ENCODE measurements at places on chromosomes 11 and 22.
A peak's percentile ranks its signal among the peaks of the same experiment; 100 is the strongest.

GRCh38 chr11:15233371-15234165, 118.8 kb downstream of the INSC start:
- DNase-seq: no peak

DNA sequence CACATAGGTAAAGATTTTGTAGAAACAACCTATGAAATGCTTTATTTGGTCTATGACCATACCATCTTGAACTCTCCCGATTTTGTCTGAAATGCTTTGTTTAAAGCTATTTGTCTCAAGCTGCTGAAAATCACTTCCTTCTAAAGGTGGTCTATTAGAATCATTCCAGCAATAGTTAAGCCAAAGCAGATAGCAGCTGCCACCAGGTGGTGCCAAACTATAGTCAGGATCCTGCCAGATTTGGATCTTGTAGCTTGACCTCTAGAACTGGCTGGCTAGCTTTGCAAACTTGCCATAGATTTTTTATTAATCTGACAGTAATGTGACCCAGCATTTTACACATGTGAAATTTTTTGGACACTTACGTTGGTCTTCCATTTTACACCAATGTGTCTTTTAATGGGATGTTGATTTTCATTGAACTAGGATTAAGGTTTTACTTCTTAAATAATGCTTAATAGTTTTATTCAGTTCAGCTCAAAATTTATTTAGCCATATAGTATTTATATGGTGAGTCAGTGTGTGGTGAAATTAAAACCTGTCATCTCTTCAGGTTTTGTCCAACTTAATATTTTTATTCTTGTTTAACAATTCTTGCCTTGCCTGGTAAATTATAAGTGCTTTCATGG, 19.7 kb downstream of the CTR9 start:
- DNase-seq: peak; percentile 21

DNA sequence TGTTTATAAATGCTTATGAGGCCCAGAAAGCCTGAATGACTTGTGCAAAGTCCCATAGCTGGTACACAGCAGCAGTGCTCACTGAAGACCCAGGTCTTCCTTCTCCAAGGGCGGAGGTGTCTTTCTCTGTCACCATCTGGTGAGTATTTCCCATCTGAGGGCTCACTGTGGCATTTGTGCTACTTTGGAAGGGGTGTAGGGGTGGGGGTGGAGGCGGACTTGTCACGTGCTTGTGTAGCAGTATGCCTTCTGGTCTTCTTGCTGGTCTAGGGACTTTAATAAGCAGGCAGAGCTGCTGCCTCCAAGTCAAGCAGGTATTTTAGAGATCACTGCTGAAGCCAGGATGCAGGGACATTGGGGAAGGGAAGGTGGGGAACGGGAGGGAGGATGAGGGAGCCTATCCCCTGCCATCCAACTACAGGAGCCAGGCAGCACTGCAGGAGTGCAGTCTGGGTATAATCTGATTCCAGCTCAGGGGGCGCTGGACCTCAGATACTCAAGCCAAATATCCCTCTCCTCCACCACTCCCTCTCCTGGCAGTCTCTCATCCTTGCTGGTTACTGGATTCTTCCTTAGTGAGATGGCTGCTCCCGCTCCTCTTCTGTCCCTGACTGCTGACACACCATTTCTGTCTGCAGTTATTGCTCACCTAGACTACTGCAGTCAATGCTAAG, 3.4 kb downstream of the ABCC8 start:
- no peak for DNase-seq

DNA sequence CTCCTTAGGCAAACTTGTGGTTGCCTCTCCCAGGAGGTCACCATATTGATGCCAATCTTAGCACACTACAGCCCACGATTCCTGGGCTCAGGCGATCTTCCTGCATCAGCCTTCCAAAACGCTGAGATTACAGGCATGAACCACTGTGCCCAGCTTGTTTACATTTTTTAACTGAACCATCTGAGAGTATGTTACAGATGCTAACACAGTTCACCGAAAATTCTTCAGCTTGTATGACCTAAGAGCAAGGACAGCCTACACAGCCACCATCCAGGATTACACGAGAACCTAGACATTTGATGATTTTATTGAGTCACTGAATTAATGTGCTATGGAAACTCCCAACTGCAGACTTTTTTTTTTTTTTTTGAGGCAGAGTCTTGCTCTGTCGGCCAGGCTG, 5.8 kb upstream of the LGALS1 start:
- no peak for DNase-seq

DNA sequence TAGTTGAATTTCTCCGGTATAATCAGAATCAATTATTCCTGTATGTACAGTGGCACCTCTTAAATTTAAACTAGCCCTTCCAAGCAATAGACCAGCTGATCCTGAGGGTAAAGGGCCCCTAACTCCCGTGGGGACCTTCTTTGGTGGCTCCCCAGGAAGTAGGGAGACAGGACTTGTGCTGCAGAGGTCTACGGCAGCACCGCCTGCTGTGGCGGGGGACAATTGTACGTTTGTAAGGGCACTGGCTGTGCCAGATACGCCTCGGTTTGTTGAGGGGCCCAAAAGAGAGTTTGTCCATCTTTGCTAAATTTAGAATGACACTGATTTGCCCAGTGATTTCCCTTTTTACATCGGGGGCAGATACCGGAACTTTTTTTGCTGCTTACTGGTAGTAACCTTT, 5.9 kb upstream of the DNAJB13 start:
- DNase-seq: no peak

DNA sequence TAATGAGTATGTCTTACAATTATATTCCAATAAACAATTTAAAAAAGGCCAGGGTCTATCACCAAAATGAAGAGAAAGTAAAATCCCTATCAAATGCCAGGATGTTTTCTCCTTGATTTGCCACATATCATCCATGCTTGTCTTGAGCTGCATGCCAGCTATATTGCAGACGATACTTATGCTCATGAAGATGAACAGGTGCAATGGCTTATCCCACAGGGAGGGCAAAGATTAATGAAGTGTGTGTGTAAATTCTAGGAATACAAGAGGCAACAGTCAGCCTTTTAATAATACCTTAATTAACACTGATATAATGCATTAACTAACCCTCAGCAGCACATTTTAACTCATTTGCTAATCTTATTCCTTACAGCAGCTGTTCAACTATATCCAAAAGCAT, 850.5 kb downstream of the KCNA4 start:
- no peak for DNase-seq

- no peak for DNase-seq
Observed at GRCh38 chr11:27294654-27295053, 68.4 kb downstream of the CCDC34 start.

DNA sequence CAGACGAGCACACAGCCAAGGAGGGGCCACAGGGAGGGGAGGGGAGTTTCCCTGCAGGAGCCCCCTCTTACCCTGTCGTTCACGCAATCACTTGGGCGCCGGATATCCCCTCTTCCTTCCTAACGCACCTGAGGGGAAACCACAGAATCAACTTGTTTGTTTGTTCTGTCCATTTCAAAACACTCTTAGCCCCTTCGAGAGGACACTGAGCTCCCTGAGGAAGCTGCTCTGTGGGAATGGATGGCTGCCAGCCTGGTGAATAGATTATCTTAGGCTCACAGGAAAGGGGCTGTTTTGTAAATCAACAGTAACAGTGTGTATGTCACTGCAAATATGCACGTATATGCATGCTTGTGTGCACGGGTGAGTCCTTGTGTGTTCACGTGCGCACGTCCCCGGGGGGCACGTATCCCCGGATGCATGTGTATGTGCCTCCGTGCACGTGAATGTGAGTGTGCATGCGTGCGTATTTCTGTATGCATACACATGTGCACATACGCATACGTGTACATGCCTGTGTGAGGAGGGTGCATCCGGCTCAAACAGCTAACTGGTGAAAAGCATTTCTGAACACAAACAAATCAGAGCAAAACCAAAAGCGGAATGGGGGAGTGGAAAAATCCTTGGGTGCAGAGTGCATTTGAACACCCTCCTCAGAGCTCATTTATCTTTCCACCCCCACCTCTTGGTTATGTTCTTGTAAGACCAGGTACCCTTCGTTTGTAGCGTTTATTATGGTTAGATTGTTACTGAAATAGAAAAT, 7.2 kb downstream of the ARSA start:
- peak; percentile 85 for DNase-seq

DNA sequence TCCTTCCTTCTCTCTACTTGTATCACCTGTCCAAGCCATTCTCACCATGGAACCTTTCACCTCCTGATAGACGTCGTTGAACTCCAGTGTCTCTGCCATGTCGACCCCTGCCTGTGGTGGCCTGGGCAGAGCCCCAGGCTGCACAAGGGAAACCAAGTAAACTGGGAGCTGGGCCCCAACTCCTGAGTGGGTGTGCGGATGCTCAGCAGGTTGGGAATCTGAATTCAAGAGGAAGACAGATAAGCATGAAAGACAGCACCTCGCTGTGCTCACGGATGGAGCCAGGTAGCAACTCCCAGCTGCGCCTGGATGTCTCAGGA, 709 bp downstream of the SSRP1 start:
- no peak for DNase-seq

GRCh38 chr11:7606496-7606895, 66.8 kb downstream of the CYB5R2 start:
- no peak for DNase-seq

- DNase-seq: no peak
Observed at GRCh38 chr11:70842701-70843100, 409.7 kb downstream of the SHANK2 start.

DNA sequence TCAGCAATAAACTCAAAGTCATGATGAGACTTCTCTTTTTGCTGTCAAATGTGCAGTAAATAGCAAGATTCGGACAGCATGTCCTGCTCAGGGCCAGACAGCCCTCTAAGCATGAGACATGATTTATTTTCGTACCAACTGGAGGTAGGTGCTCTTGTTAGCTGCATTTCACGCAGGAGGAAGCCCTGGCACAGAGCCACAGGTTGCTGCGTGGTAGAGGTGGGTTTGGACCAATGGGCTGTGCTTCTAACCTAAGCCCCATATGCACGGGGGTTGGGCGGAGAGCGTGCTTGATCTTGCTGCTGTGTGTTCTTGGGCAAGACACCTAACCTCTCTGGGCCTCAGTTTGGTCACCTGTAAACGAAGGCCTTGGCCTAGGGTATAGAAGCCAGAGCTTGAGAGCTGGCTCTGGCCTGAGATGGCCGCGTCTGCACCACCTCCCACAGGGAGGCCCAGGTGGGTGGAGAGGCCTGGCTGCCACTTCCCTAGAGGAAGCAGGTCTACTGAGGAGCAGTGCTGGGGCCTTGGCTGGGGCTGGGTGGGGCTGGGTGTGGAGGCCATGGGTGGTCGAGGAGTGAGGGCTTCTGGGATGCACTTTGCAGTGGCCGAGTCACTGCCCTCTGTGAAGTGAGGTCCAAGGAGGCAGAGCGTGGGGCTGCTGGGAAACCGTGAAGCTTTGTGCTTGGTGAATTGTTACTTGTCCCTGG, 38.5 kb upstream of the GRAMD4 start:
- DNase-seq: no peak

- DNase-seq: no peak
Observed at GRCh38 chr22:48556222-48556621, 1271.5 kb downstream of the BRD1 start.

- DNase-seq: no peak
Observed at GRCh38 chr11:131652231-131652630, 281.8 kb downstream of the NTM start.

DNA sequence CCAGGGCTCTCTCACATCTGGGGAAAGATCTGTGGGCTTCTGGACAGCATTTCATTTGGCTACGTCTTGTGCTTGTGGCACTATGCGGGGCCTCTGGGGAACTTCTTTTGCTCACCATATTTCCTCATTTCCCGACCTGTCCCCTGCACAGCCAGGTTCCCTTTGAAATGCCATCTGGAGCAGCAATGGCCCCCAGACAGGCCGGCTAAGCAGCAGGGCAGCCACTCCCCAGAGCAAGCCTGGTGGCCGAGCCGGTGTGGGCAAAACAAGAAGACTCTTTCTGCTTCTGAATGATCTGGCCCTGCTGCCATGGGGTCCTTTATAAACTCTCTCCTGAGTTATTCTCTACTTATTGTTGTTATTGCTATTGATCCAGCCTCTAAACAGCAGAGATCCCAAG, 190.7 kb upstream of the NECTIN1 start:
- DNase-seq: no peak

DNA sequence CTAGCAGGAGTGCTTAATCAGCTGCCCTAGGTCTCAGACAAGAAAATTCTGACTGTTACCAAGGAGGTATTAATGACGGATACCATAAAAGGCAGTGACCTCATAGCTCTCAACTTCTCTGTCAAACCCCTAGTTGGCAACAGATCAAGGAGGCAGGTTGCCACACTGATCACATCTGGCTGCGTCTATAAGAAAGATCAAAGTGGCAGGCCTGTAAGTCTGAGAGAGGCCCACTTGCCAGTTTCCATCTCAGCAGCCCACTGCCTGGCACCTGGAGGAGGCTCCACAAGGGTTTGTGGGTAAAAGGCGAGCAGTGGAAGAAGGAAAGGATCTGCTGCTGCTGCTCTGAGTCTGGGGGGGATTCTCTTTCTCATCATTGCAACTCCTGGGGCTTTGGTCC, 239.6 kb upstream of the MPPED2 start:
- no peak for DNase-seq

DNA sequence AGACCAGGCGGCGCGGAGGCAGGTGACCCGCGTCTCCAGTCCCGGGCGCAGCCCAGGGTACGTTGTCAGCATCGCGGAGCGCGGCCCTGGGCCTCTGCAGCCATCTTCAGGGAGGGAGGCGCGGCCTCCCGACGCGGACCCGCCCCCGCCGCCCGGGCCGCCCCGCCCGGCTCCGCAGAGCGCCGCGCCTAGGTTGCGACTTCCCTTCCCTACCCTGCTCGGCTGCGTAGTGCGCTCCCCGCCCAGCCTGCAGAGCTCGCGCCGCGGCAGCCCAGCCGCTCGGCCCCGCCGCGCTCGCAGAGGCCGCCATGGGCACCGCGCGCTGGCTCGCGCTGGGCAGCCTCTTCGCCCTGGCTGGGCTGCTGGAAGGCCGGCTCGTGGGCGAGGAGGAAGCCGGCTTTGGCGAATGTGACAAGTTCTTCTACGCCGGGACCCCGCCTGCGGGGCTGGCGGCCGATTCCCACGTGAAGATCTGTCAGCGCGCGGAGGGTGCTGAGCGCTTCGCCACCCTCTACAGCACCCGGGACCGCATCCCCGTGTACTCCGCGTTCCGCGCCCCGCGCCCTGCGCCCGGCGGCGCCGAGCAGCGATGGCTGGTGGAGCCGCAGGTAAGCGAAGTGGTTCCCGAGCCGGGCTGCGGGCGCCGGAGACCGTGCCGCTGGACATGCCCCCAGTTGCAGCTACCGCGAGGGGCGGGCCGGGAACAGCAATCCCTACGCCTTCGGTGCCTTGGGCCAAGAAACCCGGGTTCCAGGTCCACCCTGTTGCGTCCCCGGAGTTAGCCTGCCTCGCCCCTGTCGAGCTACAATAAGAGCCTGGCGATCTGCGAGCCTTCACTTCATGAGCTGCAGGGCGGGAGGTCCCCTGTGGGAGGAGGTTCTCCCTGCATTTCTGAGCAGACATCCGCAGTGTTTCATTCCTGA, at the start of gene ENDOD1:
Gene ENDOD1, plus strand, starts transcription at position 227 of the 923 bp plus-strand sequence. Its CDS starts 82 bp downstream, at position 309.
- peak; percentile 86 for DNase-seq

- DNase-seq: no peak
Observed at GRCh38 chr11:30143098-30143705, 87.6 kb upstream of the FSHB start.

GRCh38 chr11:58945663-58946062, 6.4 kb downstream of the GLYATL1 start:
- DNase-seq: no peak

GRCh38 chr11:128336203-128336602, 251.2 kb downstream of the ETS1 start:
- no peak for DNase-seq
